BJ (cell line): ENCODE measurements at places on chromosomes 13 and 19.

- no peak for DNase-seq
Observed at GRCh38 chr13:41156620-41157019, 24.0 kb upstream of the KBTBD6 start.

- DNase-seq: no peak
Observed at GRCh38 chr19:35545855-35546381, 492 bp downstream of the TMEM147 start.

DNA sequence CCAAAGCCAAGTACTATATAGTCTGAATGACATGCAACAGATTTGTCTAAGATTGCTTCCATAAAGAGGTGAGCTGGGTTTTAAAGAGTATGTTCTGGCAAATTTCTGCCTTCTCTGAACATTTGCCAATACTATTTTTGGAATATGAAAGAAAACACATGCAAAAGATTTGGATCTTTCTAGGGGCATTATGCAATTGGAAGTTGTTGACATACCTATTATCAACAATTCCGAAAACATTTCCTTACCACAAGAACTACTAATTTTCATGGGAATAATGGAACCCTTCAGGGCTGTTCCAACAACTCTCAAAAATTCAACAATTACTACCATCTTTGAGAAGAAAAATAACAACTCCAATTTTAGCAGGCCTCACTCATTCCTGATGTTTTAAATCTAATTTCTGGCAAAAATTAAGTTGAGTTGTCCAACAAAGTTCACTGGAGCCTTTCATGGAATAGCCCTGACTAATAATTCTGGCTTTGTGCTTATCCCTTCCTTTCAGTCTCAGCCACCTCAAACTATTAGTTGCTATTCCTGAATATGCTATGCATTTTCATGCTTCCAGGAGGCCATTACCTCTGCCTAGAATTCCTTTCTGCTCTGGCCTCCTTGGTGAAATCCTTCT, 250.0 kb downstream of the RGCC start:
- DNase-seq: no peak

DNA sequence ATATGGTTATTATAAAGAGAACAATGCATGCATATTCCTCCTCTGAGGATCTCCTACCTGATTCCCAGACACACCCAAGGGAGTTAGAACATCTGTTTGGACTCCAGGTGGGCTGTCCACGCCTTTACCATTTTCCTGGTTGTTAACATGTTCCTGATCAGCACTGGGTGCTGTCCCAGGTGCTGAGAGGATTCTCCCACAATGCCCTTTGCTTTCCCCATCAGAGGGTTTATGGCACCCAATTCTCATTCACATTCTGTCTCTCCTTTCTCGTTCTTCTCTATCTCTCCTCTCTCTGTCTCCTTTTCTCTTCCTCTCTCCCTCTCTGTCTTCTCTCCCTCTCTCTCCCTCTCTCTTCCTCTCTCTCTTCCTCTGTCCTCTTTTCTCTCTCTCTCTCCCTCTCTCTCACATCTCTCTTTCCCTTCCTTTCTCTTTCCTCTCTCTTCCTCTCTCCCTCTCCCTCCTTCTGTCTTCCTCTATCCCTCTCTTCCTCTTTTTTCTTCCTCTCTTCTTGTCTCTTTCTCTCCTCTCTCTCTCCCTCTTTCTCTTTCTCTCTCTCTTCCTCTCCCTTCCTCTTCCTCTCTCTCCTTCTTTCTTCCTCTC, 3.3 kb upstream of the RDH13 start:
- DNase-seq: no peak

GRCh38 chr13:61277586-61278276, 137.9 kb downstream of the PCDH20 start:
- no peak for DNase-seq

GRCh38 chr19:45677351-45678230, 9.6 kb downstream of the GIPR start:
- no peak for DNase-seq

GRCh38 chr19:11848594-11849469, at the start of gene ZNF439:
TSS of gene ZNF439 (plus strand) at chr19:11848726. CDS start at chr19:11848868, 142 bp downstream.
- DNase-seq: peak; percentile 33

DNA sequence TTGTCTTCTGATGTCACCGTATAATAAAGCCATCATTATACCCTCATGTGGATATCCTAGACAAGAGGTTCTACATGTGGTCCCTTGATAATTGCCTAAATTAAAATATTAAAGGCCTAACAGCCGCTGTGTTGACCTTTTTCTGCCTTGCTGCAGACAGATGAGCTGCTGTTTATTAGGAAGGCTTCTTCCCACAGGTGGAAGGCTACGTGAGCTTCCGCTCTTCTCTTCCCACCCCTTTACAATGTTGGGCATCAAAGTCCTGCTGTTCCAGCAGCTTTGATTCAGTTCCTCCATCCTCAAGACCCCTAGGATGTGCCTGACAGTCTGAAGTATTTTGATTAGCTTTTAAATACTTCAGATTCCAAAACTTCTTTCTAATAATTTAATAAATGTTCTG, 217.1 kb downstream of the PCCA start:
- DNase-seq: no peak

DNA sequence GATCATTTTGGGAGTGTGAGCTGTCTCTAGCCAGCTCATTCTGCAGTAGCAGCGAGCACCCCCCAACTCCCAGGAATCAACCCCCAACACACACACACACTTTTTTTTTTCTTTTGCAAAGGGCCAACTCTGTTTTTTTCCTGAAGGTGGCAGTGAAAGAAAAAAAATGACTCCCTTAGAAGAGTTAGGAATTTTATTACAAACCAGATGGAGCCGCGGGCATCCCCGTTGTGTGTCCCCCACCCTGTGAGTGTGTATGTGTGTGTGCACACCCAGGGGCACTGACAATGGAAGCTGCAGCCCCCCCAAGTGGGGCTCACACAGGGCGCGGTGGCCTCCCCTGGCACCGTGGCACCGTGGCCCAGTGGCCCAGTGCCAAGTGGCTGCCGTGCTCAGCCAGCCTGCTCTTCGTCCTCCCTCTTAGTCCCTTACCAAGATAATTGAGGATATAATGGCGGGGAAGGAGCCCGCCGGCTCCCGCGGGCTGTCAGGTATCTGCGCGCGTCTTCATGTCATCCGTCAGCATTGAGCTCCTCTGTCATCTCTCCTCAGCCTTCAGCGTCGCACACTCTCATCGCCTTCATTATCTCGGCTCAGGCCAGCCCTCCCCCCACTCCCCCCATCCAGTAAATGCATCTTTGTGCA, 314.1 kb downstream of the ZNF536 start:
- DNase-seq: no peak

DNA sequence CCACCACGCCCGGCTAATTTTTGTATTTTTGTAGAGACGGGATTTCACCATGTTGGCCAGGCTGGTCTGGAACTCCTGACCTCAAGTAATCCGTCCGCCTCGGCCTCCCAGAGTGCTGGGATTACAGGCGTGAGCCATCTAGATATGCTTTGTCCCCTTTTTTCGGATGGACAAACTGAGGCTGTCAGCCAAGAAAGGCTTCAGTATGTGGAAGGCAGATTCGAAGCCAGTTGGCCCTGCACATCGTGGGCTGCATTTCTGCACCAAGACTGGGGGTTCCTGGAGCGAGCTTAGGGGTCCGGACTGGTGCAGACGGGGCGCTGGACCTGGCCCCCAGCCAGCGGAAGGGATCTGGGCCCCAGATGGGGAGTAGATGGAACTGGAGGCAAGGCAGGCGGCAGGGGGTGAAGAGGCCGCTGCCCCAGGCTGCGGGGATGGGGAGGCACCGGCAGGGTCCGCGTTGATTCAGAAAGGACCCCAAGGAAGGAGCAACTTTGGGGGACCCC, 9.7 kb upstream of the JUND start:
- DNase-seq: no peak
